ENCODE measurements at places on chromosomes 13 and 19.

DNA sequence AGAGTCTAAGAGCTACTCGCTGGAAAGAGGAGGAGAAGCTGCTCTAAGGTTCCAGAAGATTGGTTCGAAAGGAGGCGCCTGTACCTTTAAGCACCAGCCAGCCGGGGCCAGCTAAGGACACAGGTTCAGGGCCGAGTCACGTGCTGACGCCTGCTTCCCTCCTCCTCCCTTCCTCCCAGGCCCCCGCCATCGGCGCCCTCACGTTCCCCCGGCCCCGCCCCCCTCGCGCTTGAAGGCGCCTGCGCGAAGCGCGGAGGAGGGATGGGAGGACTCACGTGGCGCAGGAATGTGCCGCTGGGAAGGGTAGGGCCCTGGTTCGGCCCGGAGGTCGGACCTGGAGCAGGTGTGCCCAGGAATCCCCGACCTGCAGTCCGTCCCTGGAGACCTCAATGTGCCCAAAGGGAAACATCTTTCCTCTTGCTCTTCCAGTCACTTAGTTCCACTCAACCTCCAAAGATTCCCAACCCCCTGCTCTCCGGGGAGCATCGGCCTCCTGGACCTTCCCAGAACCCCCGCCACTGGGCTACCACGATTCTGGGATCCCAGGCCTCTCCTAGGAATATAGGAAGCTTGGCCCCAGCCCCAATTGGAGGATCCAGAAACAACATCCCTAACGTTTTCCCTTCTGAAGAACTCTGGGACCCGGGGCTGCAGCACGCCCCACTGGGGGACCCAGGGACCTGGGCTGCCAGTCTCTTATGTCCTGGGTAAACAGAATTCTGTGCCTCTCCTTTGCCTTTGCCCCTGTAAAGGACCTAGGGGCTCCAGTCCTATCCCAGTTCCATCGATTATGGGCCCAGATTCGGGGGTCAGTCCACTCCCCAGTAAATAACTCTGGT is 2.5 kb downstream of the DBP start:
- peak; percentile 86 for DNase-seq

GRCh38 chr13:105184201-105184600 is 1351.3 kb downstream of the EFNB2 start:
- no peak for DNase-seq

GRCh38 chr19:53664152-53664551 is 32.4 kb downstream of the DPRX start:
- no peak for DNase-seq

DNA sequence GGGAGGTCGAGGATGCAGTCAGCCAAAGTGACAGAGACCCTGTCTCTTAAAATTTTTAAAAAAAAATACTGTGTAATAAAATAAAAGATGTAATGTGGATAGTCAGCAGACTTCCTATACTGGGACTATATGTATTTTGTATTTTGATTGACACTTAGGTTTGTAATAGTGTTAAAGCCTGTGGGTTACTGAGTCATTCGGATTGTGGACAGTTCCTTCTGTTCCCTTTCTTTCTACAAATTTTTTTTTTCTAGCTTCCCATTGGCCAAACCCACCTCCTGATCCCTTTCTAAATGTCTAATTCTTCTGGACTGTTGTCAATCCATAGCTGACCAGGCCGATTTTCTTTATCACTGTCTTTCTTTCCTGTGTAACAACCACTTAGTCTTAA is 108.0 kb downstream of the DNAJC3 start:
- no peak for DNase-seq

DNA sequence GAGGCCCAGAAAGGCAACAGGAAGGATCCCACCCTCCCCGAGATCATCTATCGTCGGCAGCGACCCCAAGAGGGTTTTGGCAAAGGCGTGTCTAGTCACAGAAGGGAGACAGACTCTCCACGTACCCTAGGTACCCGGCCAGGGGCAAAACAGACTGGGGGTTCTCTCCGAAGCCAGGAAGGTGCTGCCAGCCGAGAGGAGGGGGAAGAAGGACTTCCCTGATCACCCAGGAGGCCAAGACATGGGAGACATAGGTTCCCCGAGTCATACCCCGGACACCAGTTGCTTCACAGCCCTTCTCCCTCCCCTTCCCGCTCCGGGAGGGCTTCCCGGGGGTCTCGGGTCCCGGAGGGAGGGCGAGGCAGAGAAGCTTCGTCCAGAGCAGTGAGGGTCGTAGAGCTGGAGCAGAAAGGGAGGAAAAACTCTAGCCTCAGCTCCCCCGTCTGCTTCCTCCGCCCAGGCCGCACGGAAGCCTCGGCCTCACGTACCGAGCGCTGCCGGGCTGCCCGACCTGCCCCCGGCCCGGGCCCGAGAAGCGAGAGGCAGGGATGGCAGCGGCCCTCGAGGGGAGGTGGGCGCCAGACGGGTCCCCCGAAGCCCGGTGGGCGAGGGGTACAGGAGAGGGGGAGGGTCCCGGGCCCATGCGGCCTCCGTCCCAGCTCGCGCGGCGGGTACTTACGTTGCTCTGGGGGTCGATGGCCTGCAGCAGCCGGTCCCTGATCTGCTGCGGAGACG is 644 bp downstream of the MED26 start:
- DNase-seq = no peak

DNA sequence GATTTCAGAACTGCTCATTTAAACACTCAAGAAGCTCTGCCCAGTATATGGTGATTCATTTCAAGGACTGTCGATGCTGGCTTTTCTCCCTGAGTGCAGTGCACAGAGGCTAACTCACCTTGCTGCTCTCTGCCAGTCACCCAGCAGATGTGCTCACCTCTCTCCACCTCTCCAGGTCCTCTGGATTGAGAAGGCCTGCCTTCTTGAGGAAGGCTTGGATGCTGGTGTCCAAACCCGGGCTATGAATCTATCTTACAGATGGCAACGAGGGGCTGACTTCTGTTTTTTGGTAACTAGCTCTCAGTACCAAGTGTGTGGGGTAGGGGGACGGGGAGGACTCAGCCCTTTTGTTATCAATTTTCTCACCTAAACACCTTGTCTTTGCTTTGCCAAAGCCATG is 47.6 kb downstream of the TEX29 start:
- DNase-seq = no peak

DNA sequence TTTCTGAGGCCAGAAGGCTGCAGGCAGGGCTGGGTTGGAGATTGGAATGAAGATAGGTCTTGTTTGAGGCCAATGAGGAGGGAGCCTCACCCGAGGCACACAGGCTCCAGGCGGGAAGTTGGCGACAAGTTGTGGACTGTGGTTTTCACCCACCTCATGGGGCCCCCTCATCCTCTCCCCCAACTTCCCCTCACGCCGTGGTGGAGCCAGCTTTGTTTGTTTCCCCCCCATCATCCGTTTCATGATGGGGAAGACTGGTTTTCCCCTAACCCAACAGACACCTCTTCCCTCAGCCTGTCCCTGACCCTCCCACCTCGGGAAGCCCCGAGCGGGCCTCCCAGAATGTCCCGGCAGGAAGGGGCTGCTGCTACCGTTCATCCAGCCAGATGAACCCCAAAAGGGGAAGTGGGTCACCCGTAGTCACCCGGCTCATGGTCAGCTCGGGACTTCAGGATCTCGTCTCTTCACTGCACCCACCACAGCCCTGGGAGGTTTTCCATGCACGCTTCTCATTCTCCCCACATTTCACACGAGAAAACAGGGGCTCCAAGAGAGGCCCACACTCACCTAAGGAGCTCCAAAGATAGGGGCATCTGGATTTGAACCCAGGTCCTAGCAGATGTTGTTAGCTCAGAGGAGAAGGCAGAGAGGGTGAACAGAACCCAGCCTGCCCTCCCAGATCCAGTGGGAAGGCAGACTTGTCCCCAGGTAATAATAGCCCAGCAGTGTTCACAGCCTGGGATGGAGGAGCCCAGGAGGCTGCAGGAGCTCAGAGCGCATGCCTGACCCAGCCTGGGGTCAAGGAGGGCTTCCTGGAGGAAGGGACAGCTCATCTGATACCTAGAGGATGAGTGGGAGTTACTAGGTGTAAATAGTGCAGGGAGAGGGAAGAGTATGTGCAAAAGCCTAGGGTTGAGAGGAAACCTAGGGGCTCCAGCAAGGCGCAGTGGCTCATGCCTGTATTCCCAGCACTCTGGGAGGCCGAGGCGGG is 23.5 kb downstream of the CEACAM16 start:
- DNase-seq = no peak

GRCh38 chr13:68099631-68100030 is 869.5 kb upstream of the PCDH9 start:
- DNase-seq = no peak

DNA sequence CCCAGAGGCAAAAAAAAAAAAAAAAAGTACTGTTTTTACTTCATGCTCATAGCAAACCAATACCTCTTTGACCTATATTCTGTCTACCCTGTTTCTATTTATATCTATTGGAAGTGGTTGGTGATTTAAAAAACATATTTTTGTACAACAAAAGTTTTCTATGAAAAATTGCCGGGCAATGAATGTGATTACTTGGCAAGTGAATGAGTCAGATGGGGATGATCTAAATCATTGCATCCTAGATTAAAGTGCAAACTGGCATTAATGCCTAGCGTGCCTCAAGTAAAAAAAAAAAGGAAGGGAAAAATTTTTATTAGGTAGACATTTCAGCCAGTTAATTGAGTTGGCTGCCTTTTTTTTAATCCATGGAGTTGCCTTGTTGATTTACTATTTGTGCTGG is 500.6 kb downstream of the KCTD12 start:
- DNase-seq = no peak

GRCh38 chr19:46303322-46303690 is 6.5 kb downstream of the HIF3A start:
- DNase-seq = no peak

DNA sequence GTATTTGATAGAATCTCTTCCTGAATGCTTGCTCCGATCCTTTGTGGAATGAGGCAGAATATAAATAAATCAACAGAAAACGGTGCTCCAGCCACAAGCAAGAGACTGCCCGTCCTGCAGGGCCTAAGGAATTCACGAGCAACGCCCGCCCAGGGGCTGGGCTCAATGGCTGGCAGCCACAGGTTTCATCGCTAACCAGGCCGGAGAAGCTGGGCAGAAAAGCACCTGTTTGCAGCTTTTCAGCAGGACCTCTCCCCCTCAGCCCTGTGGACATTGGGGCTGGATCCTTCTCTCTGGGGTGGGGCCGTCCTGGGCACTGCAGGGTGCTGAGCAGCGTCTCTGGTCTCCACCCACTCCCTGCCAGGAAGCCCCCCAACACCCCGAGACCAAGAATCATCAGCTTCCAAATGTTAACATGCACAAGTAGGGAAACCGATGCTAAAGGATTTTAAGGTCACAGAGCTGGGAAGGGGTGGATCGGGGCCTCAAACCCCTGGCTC is 102.5 kb downstream of the GADD45B start:
- DNase-seq = no peak

DNA sequence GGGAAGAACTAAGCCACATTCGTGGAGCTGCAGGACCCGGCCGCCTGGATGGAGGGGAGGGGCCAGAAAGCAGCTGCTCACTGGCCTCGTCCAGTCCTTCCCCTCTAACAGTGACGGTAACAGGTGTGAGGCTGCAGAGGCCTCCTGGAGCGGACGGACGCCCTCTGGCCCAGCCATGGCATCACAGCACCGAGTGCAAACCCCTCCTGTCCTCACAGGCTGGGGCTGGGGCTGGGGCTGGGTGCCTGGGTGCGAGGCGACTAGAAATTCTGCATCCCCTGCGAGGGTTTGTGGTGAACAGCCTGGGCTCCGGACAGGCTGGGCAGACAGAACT is 3.6 kb downstream of the MICOS13 start:
- no peak for DNase-seq

GRCh38 chr19:6091771-6092291 is 18.5 kb downstream of the RFX2 start:
- no peak for DNase-seq

Data from progenitor cell of endocrine pancreas (in vitro differentiated cells).